SK-N-MC (cell line): ENCODE measurements at places on chromosomes 13 and 19.

DNA sequence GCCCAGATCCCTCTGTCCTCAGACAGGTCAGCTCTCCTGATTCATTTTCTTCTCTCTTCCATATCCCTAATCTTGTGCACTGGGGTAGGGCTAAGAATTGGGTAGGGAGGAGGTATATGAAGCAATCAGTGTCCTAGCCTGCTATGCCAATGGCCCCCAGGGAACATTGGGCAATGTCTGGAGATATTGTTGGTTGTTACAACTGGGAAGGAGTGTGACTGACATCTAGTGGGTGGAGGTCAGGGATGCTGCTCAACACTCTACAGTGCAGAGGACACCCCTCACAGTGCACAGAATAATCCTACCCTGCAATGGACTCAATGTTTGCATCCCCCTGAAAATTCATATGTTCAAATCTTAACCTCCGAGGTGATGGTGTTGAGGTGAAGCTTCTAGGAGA lies 57.5 kb downstream of the CPAMD8 start:
- no peak for DNase-seq

DNA sequence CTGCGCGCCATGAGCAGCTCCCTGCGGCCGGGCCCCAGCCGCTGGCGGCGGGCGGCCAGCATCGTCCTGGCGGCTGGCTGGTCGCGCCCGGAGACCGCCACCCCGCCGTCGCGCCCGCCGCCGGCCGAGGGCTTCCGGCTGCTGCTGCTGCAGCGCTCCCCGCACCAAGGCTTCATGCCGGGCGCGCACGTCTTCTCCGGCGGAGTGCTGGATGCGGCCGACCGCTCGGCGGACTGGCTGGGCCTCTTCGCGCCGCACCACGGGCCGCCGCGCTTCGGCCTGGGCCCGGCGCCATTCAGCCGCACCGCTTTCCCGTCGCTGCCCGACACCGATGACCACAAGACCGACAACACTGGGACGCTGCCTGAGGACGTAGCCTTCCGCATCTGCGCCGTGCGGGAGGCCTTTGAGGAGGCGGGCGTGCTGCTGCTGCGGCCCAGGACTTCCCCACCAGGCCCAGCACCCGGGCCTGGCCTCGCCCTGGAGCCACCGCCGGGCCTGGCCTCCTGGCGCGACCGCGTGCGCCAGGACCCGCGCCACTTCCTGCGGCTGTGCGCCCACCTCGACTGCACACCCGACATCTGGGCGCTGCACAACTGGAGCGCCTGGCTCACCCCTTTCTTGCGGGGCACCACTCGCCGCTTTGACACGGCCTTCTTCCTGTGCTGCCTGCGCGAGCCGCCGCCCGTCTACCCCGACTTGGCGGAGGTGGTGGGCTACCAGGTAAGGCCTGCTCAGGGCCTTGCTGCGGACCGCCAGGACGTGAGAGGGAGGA lies 518 bp downstream of the NUDT19 start:
- DNase-seq: no peak

DNA sequence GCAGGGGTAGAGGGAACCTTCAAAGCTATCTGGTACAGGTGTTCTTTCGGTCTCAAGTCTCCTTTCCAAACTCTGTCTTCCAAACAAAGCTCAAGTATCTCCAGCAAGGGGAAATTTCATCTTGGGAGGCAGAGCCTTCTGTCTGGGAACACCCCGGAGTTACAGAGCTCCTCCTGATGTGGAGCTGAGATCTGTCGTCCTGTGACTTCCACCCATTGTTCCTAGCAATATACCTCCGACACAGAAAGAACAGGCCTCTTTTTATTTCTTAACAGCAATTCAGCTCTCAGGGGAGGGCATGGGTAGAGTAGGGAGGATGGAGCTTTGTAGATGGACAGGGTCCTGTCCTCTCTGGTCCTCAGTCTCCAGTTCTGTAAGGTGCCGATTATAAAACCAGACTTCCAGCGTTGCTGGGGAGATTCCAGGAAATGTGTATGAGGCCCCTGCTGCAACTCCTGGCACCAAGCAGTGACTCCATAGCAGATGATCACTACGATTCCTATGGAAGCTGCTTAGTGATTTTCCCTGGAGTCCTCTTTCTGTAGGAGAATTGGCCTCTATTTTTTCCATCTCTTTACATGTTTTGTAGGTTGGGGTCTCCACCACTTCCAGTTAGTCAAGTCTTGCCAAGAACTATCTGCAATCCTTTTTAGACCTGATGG lies 56.0 kb upstream of the ARGLU1 start:
- no peak for DNase-seq

DNA sequence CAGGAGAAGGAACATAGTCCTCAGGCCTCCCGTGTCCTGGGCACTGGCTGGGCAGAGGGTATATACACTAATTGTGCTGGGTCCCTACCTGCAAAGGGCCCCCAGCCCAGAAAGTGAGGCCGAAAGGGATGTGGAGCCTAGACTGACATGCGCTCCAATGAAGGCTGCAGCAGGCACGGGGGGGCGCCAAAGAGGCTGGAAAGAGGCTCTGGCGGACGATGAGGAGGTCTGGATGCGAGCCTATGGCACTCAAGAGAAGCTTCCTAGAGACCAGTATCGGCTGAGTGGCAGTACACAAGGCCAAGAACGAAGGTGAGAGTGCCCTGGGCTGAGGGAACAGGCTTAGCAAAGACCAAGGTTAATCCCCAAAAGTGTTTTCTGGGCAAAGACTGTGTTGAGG lies 16.6 kb downstream of the VRK3 start:
- no peak for DNase-seq

DNA sequence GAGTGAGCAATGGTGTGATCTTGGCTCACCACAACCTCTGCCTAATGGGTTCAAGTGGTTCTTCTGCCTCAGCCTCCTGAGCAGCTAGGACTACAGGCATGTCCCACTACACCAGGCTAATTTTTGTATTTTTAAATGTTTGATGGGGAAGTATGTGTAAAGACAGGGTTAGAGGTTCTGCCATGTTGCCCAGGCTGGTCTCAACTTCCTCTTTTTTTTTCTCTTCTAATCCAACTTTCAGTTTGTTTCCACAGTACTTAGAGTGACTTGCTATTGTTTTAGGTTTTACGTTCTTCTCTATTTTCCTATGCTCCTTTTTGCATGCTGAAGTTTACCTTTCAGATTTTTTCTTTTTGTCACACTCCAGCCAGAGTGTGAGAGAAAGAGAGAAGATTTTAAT lies 1433.0 kb downstream of the UQCRFS1 start:
- no peak for DNase-seq

DNA sequence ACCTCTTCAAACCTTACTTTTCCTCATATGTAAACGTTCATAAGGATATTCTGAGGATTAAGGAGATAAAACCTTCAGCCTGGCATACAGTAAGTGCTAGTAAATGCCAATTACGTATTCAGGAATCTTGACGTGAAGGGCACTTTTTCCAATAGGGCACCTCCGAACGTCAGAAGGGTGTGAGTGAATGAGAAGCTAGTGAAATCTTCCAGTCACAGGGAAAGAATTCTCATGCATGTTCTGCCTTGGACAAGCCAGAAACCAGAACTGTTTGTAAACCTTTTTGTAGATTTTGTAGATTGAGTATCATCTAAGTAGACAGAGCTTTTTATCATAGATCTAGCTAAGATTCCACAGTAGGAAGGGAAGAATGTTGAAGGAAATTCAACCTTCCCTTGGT lies 16.5 kb downstream of the DGKH start:
- no peak for DNase-seq

DNA sequence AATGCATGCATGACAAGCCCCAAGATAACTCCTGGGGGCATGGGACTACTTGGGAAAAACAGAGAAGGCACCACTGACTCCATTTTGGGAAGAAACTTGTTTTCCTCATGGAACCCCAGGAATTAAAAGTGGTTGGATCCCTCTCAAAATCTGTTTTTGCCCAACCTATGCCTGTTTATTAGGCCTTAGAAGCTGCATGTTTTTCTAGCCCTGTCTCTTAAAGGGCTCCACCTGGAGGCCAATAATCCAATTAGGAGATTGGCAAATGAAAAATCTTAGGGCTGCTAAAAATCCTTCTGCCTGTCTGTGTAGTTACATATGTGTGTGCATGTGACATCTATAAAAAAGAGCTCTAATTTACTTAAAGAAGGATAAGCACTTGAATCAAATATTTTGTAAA lies 26.9 kb downstream of the MED4 start:
- DNase-seq: no peak

GRCh38 chr13:106753251-106753650 lies 185.3 kb upstream of the ARGLU1 start:
- no peak for DNase-seq

GRCh38 chr19:46624958-46625661 lies at the start of gene PTGIR:
TSS of gene PTGIR (minus strand) at chr19:46625089. CDS start at chr19:46624225, 864 bp downstream.
- DNase-seq: no peak

DNA sequence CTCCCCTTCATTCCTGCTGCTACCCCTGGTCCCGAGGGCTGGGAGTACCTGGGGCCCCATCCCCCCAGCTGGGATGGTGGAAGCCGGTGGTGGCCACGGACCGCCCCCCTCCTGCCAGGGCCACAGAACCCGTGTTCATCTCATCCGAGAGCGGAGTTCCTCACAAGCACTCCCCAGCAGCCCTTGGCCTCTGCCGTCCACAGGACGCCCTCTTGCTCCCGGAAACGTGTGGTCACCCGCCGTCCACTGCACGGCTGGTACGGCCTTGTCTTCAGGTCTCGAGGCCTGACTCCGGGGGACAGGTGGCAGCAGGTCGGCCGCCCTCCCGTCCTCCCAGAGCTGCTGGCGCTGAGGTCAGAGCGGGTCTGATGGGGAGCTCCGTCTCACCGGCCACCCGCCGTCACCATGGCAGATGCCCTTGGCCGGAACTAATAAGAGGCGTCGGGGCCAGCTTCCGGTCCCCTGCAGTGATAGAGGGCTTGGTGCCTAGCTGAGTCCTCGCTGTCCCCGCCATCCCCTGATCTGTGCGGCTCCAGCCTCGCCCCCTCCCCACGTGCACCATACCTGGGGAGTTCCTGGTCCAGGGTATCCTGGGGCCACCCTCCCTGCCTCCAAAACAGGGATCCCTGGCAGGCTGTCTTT lies 16.5 kb upstream of the CSNK1G2 start:
- DNase-seq: no peak

- no peak for DNase-seq
These were observed 1.7 kb downstream of the PPP1R37 start for GRCh38 chr19:45094707-45095106.

DNA sequence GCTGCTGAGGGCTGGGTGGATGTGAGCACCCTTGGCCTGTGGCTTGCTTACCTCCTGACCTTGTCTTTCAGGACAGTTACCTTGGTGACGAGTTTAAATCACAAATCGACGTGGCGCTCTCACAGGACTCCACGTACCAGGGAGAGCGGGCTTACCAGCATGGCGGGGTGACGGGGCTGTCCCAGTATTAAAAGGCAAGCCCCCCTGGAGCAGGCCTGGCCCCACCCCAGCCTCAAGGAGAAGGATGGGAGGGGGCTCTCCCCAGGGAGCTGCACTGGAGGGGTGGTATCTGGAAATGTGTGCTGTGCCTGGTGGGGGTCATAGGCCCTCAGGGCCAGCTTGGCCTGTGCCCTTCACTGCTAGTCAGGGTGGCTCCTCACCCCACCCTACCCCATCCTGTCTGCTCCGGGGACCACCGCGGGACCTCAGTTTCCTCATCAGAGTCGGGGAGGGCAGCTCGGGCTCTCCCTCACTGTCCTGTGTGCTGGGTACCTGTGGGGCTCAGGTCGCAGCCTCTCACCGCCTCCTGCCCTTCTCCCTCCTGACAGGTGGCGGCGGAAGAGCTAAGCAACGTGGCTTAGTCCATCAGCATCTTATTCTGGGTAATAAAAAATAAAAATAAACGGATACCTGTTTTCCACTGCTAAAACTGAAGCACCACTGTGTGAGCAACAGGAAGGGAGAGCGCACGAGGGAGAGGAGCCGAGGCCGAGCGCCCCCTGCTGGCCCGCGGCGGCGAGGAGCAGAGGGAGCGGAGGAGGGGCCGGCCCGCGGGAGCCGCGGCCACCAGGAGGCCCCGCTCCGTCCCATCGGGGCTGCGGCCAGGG lies 29.8 kb downstream of the CERS1 start:
- no peak for DNase-seq

- DNase-seq: no peak
These were observed 38.7 kb upstream of the FARP1 start for GRCh38 chr13:98103942-98104880.

- DNase-seq: no peak
These were observed 504.9 kb downstream of the DIAPH3 start for GRCh38 chr13:59658738-59659330.

DNA sequence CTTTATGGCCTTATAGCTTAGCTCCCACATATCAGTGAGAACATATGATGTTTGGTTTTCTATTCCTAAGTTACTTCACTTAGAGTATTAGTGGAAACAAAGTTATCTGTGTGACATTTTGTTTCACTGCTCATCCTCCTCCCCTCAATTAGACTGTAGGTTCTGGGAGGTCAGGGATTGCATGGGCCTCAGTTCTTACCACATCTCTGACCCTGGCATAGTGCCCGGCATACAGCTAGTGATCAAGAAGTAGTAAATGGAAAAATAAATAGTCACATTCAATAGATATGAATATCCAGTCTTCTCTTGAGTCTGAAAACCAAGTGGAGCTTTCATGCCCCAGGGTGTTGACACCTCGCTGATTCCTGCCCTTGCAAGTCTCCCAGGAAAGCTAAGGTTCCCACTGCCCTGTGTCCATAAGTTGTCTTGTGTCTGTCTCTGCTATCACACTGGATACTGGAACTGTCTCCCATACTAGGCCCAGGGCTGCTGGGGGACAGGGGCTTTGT lies 249.5 kb upstream of the TSHZ3 start:
- no peak for DNase-seq

DNA sequence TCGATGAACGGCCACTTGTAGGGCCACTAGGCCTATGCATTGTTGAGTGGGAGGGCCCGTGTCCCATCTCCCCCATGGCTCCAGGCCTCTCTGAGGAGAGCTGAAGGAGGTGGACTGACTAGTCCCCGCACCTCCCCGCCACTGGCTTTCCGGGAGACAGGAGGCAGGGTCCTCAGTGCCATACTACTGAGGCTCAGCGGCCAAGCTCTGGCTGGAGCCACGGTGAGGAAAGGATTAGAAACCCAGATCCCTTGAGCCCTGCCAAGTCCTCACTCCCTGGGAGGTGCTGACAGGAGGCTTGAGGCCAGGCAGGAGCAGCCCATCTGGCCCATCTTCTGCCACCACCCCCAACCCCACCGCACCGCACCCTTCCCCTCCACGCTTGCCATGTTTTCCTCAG lies 29.0 kb downstream of the CCDC8 start:
- no peak for DNase-seq
